ENCODE measurements at places on chromosomes 11 and 22.
A peak's percentile ranks its signal among the peaks of the same experiment; 100 is the strongest.

DNA sequence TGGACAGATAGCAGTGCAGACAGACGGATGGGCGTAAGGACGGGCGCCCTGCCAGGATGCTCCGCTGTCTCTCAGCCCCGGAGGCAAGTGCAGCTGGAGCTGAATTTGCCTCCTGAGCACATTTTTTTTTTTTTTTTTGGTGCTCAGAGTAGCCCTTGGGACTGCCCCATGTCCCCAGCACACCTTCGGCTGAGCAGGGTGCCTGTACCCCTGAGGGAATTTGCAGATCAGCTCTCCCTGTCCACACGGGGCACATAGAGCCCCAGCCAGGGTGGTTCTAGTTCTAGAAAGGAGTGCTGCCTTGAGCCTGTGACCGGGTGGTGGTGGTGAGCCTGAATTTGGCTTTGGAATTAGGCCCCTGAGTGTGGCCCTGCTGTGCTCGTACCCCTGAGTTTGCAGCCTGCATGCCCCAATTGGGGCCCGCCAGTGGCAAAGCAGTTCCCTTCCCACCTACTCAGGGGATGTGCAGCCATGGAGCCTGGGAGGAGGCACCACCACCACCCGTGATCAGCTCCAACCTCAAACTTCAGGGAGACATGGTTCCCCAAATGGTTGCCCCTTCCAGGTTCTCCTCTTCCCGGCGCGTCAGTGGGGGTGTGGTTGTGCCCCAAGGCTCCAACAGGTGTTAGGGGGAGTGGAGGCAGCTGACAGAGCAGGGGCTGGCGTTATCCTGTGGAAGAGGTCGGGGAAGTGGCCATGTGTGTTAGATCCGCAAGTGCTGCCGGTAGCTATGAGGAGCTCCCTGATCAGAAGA is 1232.7 kb downstream of the BRD1 start:
- DNase-seq: peak; percentile 8

- no peak for DNase-seq
These were observed 13.1 kb upstream of the MS4A10 start for GRCh38 chr11:60771879-60772525.

- DNase-seq: no peak
These were observed 39.8 kb upstream of the NNMT start for GRCh38 chr11:114256176-114256966.

DNA sequence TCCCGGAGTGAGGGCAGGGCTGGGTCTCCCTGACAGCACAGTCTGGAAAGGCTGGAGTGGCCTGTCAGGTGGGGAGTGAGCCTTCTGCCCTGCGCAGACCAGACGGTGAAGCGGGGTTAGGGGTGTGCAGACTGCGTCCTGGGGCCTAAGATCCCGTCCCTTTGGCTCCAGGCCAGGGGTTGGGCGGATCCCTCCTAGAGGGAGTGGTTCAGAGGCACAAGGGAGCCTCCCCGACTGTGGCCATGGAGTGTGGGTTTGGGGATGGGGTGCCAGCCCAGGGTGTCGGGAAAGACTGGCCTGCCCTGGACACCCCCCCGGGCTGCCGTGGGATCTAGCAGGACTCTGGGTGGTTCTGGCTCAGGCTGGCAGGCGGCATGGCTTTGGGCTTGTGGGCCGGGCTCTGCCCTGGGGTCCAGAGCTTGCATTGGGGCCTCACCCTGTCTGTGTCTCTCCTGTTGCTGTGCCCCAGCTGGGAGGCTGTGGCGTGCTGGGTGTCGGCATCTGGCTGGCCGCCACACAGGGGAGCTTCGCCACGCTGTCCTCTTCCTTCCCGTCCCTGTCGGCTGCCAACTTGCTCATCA is 19.5 kb downstream of the TSPAN4 start:
- DNase-seq: peak; percentile 69
